ENCODE measurements at places on chromosomes 16 and 17.

- DNase-seq, result no peak
These were observed 44.6 kb downstream of the FOXL1 start for GRCh38 chr16:86622700-86623615.

DNA sequence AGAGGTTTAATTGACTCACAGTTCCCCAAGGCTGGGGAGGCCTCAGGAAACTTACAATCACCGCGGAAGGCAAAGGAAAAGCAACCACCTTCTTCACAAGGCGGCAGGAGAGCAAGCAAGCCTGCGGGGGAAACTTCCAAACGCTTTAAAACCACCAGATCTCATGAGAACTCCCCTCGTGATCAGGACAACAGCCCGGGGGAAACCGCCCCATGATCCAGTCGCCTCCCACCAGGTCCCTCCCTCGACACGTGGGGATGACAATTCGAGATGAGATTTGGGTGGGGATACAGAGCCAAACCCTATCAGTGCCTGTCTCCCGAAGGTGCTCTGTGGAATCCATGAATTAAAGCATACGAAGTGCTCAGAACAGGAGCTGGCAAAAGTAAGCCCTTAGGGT, 43.9 kb upstream of the ABR start:
- DNase-seq, result no peak

GRCh38 chr17:48754500-48755261, 26.1 kb upstream of the HOXB13 start:
- no peak for DNase-seq

GRCh38 chr16:20323591-20324117, 3.7 kb downstream of the GP2 start:
- no peak for DNase-seq

GRCh38 chr17:70365091-70365583, 195.8 kb downstream of the KCNJ2 start:
- no peak for DNase-seq

DNA sequence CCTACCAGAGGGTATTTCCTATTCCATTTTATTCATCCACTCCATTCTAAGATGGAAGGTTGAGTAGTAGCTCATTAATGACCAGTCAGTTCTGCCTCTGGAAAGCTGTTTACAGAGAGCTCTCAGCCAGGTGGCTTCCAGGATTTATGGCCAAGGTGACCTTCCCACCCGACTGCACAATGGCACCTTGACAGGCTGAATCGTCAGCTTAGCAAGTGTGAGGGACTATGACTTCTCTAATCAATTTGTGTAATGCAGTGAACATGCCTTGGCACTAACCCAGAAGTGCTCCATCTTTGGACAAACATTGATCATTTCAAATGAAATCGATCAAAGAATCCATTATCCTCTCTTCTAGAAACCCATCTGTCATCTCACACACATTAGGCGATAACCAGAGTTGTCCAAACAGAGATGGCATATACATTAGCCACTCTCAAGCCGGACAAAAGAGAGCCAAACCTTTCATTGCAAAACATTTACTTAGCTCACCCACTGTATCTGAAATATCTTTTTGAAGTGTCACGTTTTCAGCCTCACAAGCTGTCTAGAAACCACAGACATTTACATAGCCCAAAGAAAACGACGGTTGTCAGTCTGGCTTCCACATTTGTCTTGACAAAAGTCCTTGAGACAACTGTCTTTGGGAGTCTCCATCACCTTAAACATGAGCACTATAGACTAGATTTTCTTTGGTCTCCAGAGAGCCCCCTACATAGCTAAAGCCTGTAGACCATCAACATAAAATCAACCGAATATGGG, 35.6 kb downstream of the CLEC3A start:
- DNase-seq, result no peak

DNA sequence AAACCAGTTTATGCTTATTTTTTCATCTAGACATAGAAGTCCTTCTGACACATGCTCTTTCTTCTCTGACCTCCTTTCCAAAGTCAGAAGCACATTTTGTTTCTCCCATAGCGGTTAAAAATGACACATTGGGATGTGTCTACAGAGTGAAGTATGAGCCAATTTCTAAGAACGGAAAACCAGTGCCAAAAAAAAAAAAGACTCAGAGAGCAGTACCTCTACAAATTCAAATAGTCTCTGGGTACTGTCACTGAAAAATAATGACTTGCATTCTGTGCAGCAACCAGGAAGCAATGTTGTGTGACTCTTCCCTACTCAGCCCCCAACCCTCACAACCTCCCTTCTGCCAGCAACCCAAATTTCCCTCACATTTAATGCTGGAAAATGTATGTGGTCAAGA, 145.5 kb upstream of the PMFBP1 start:
- no peak for DNase-seq

GRCh38 chr17:66540131-66540781, 237.8 kb downstream of the PRKCA start:
- peak; percentile 81 for DNase-seq

DNA sequence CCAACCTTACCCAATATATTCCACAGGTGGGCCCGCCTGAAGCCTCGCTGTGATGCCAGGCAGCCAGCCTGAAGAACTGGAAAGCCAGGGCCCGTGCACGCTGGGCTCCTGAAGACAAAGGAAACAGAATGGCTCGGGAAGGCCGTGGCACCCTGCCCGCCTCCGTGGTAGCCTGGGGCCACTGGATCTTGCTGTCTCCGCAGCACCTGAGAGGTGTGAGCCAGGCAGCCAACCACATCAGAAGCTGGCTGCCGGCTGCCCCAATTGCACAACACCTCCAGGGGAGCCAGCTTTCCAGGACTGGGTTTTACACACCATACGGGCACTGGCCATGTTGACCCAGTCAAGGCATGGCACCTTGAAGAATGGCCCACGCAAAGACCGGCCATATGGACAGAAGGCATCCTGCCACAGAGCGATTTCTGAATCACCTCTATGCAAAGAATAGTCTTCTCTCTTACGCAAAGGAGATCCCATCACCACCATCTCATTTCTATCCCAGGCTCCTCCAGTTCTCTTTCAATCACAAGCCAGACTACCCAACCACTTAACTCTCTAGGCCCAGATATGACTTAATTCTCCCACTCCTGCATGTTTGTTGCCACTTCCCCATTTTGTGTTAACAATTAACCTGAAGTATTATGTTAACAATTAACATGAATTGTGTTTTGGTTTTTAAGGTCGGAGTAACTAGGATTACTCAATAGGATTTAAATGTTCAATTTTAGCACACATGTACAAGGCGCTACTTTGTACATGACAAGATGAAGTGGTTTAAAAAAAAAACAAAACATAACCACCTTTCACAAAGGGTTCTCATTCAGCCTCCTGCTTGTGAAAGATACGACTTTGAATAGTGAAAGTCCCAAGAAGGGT, 32.1 kb downstream of the ZFHX3 start:
- no peak for DNase-seq

GRCh38 chr17:73628642-73629552, 15.3 kb downstream of the SDK2 start:
- DNase-seq, result no peak

- no peak for DNase-seq
These were observed 1.3 kb downstream of the NAGS start for GRCh38 chr17:44005527-44006271.

GRCh38 chr17:28097901-28098300, 55.4 kb downstream of the NLK start:
- DNase-seq, result no peak

- no peak for DNase-seq
These were observed 20.6 kb downstream of the CHAD start for GRCh38 chr17:50447870-50448595.

GRCh38 chr17:64032081-64032480, 11.6 kb upstream of the ICAM2 start:
- no peak for DNase-seq

- DNase-seq, result no peak
These were observed 1.4 kb upstream of the WNT3 start for GRCh38 chr17:46819906-46820351.

DNA sequence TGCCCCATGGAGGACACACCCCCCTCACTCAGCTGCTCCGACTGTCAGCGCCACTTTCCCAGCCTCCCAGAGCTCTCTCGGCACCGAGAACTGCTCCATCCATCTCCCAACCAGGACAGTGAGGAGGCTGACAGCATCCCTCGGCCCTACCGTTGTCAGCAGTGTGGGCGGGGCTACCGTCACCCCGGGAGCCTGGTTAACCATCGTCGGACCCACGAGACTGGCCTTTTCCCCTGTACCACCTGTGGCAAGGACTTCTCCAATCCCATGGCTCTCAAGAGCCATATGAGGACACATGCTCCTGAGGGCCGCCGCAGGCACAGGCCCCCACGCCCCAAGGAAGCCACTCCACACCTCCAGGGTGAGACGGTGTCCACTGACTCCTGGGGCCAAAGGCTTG, 2.1 kb downstream of the ZNF646 start:
- DNase-seq, result no peak

DNA sequence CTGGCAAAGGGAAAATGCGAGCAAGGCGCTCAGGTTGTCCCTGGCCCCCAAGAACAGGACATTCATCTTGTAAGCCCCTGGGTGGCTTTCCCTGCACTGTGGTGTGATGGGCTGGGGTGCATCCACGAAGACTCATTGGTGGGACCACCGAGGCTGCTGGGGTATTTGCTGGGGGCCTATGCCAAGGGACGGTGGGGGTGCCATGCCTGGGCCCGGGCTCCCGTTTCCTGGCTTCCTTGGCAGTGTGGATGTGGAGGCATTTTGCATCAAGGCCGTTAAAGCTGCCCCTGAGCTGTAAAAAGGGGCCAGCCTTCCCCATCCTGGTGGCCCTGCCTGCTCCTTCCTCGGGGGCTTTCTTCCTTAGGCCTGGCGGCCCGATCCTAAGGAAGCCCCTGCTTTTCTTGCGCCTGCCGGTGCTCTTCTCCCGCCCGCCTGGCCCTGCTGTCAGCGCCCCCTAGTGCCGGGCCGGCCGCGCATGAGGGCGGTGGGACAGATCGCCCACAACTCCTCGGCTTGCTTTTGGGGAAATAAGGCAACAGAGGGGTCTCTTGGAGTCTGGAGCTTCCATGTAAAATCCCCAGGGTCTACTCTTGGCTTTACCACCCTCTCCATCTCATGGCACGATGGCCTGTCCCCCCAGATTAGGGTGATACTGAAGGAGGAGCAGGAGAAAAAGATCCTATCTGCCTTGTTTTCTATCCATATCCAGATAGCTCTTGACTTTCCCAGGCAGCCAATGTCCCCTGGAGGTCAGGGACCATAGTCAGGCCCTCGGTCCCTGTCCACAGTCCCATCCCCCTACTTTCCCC, 9.8 kb upstream of the TBX2 start:
- no peak for DNase-seq

GRCh38 chr16:84874553-84874952, 54.8 kb downstream of the CRISPLD2 start:
- DNase-seq, result no peak

DNA sequence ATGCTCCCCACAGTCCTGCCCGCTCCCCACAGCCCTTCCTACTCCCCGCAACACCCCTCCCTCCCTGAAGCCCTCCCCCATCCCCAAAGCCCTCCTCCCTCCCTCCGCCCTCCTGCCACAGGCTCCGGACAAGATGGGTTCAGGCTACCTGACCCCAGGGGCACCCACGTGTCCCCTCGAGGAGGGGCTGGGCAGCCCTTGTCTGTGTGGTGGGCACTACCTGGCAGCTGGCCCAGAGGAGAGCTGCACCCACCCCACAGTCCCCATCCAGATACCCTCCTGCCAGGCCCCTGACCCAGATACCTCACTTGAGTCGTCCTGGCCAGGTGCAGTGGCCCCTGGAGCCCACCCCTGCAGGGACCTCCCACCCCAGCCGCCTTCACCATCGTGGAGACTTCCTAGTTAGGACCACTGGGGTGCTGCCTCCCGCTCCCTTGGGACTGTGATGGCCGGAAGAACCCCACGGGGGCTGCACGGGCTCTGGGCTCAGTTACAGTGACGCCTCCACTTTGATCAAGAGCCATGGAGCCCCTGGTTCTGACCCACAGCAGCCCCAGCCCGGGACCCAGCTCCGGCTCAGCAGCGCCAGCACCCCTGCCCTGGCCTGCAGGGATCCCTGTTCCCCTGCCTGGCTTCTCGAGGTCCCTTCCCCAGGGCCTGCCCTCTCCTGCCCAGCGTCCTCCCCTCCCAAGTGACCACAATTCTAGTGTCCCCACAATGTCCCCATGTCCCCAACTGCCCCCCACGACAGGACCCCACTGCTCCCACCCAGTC, 806 bp downstream of the PERCC1 start:
- DNase-seq, result no peak

DNA sequence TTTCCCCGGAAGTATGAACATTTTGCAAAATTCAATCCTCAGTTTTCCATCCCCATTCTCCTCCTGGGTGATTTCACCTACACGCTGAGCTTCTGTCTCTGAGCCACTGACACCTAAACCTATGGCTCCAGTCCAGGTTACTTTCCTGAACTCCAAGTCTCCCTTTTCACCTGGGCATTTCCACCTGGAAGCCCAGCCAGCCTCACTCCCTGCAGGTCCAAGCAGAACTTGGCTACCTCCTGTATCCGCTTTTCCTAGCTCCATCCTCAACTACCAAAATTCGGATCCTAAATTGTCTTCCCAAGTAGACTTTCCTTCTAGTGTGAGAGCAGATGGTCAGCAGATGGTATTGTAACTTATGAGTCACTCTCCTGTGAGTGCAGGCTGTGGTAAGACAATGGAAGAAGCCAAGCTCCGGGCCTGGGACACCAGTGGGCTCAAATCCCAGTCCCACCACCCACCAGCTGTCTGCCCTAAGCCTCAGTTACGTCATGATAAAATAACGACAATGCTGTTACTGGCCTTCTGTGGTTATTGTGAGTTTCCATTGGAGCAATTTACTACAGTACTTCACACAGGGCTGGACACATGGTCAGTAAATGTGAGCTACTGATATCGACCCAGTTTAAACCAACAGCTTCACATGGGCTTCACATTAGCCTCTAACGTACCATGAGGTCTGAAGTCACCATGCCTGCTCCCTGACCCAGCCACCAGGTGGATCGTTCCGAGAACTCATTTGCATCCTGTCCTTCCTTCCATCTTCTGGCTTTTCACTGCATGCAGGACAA, 33.3 kb downstream of the PECAM1 start:
- no peak for DNase-seq

GRCh38 chr17:3836551-3836950, 9.5 kb downstream of the NCBP3 start:
- no peak for DNase-seq

GRCh38 chr16:66483689-66484452, 56.8 kb downstream of the BEAN1 start:
- peak; percentile 69 for DNase-seq

DNA sequence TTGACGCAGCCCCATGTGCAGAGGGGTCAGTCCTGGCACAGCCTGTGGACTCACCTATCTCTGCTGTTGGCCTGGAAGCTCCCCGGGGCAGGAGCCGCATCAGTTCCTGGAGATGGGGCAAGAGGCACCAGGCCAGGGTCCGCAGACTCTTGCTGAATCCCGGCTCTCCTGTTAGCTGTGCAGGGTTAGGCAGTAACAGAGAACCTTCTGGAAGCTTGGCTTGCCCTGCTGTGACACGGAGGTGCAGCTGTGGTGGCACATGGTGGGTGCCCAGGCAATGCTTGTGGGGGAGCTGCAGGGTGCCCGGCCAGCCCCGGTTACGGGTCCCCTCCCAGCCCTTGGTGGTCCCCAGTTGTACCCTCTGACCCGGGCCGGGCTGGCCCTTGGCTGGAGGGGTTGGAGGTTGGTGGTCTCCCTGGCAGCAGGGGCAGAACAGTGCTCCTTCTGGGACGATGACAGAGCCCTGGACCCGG, 26.0 kb upstream of the ZNF469 start:
- DNase-seq, result no peak
